ENCODE measurements at places on chromosomes 3 and 15. TPM values are rescaled to one million over a fixed set of nuclear protein-coding genes. Genes with fewer than 3 reads are reported as not detected.

The PIF1 gene
- total RNA-seq, result 2.0 TPM

The UCN2 gene
- not detected for total RNA-seq

The TMEM45A gene
- total RNA-seq, result 3.4 TPM

The STXBP5L gene
- total RNA-seq, result not detected

DNA sequence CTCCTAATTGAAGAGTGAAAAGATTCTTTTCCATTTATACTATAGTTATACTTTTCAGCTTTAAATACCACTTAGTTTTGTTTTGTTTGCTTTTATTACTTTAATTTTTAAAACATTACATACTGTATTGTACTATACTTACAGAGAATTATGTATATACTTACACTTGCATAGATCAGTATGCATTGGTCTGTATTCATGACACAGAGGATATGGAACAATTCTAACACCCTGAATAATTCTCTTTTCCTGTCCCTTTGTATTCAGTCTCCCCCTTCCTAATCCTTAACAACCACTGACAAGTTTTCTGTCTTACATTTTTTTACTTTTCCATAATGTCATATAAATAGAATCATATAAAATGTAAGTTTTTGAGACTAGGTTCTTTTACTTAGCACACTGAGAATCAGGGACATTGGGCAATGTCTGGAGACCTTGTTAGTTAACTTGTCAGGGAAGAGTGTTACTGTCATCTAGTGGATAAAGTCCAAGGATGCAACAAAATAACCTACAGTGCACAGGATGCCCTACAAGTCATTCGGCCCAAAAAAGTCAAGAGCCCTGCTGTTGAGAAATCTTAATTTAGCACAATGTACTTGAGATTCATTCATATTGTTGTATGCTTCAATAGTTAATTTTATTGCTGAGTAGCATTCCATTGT lies 95.7 kb upstream of the MCTP2 start:
- H3K36me3 ChIP-seq, result no peaks in the 10 kb centered on the region
- no peak for DNase-seq
- H3K27me3 ChIP-seq, result no peaks in the 10 kb centered on the region
- no peak overlapping the region for H3K27ac ChIP-seq
- no peaks in the 10 kb centered on the region for H3K4me1 ChIP-seq

DNA sequence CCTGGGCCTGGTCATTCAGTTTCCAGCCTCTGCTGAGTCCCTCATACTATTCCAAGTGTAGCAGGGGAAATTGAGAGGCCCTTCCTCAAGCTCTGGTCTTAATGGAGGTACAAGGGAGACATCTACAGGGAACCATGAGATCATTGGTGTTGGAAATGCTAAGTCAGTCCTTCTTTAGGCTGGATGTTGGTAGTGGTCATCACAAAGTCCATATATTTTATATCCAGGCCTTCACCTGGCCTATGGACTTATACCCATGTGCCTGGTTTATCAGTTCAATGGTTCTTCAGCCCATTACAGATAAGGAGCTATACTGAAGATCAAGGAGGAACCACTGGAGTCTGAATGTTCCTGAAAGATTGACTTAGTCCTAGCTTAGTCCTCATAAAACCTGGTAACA lies 135.0 kb downstream of the STAG1 start:
- H3K4me3 ChIP-seq, result no peak overlapping the region
- H3K27me3 ChIP-seq, result no peaks in the 10 kb centered on the region
- peaks cover 8% of the 10 kb centered on the region for H3K4me1 ChIP-seq
- no peak for DNase-seq

- H3K4me3 ChIP-seq, result no peak overlapping the region
- H3K36me3 ChIP-seq, result no peaks in the 10 kb centered on the region
- no peak for DNase-seq
- H3K27me3 ChIP-seq, result no peaks in the 10 kb centered on the region
- H3K4me1 ChIP-seq, result no peaks in the 10 kb centered on the region
Measured at GRCh38 chr3:101292027-101292426, 28.3 kb downstream of the IMPG2 start.

DNA sequence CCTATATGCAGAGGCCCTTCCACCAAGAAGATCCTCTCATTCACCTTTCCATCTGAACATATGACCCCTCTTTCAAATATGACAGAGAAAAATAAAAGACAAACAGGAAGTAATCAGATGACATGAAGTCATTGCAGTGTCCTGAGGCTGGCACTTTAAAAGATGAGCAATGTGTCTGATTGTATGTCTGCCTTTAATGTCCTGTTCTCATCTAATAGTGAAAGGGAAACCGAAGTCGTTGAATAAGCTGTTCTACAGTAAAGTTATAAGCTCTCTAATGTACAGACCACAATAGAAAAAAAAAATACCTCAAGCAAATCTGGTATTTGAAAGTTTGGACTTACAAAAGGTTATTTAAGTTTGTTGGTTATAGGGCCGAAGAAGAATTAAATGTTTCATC lies 243.0 kb downstream of the CLSTN2 start:
- H3K27ac ChIP-seq, result no peak overlapping the region
- DNase-seq, result no peak
- no peaks in the 10 kb centered on the region for H3K27me3 ChIP-seq
- no peaks in the 10 kb centered on the region for H3K4me1 ChIP-seq
- H3K36me3 ChIP-seq, result no peaks in the 10 kb centered on the region

GRCh38 chr15:83602021-83602420 lies 51.9 kb upstream of the ADAMTSL3 start:
- DNase-seq, result no peak
- H3K36me3 ChIP-seq, result no peaks in the 10 kb centered on the region
- no peak overlapping the region for H3K27ac ChIP-seq
- no peaks in the 10 kb centered on the region for H3K4me1 ChIP-seq
- H3K27me3 ChIP-seq, result no peaks in the 10 kb centered on the region
- no peak overlapping the region for H3K4me3 ChIP-seq

DNA sequence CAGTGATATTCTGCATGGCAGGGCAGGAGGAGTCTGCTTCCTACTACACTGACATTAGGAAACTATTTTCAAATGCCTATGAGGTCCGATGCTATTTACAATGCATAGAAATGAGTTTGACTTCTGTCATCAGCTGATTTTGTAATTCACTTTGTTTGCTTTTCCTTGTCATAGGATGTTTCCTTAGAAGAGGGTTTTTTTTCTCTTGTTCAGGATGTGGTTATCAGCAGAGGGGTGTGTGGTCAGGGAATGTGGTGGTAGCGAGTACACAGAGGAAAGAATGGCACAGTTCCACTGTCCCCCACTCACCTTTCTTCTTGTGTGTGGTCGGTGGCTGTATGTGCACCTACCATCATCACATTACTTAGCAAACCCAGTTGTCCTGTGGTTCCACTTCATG lies 231.5 kb downstream of the LRTM1 start:
- no peak overlapping the region for H3K4me3 ChIP-seq
- H3K36me3 ChIP-seq, result no peaks in the 10 kb centered on the region
- DNase-seq, result no peak
- H3K4me1 ChIP-seq, result no peaks in the 10 kb centered on the region
- no peaks in the 10 kb centered on the region for H3K27me3 ChIP-seq

- DNase-seq, result no peak
- H3K27ac ChIP-seq, result no peak overlapping the region
- no peaks in the 10 kb centered on the region for H3K4me1 ChIP-seq
Measured at GRCh38 chr15:72105111-72105510, 12.8 kb downstream of the MYO9A start.

DNA sequence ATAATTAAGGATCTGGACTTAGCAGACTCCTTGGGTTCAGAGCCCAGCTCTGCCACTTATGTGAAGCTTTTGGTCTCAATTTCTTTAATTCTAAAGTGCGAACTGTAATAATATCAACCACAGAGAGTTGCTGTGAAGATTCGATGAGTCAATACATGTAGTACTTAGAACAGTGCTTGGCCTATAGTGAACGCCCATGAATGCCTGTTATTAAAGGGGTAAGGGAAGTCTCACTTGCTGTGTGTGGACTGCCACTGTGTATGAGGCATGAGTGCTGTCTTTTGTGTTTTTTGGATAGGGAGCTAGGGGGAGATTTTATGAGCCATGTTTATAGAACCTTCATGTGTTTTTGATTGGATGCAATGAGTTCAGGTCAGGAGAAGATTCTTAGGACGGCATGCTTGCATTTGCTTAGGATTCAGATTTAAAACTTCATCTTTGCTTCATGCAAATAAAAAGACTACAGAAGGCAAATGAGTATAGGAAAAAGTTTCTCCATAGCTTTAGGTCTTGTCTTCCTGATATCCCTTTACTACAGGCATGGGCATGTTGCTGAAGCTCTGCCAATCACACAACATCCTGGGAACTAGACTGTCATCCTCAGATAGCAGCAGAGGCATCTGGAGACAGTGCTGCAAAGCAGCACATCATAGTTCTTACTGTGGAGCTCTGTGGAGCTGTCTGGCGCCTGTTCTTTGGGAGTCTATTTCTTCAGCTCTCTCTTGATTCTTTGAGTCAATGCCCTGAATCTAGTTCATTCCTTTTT lies 50.0 kb downstream of the PLS1 start:
- H3K4me3 ChIP-seq, result no peak overlapping the region
- DNase-seq, result no peak
- H3K27ac ChIP-seq, result no peak overlapping the region
- H3K36me3 ChIP-seq, result no peaks in the 10 kb centered on the region

DNA sequence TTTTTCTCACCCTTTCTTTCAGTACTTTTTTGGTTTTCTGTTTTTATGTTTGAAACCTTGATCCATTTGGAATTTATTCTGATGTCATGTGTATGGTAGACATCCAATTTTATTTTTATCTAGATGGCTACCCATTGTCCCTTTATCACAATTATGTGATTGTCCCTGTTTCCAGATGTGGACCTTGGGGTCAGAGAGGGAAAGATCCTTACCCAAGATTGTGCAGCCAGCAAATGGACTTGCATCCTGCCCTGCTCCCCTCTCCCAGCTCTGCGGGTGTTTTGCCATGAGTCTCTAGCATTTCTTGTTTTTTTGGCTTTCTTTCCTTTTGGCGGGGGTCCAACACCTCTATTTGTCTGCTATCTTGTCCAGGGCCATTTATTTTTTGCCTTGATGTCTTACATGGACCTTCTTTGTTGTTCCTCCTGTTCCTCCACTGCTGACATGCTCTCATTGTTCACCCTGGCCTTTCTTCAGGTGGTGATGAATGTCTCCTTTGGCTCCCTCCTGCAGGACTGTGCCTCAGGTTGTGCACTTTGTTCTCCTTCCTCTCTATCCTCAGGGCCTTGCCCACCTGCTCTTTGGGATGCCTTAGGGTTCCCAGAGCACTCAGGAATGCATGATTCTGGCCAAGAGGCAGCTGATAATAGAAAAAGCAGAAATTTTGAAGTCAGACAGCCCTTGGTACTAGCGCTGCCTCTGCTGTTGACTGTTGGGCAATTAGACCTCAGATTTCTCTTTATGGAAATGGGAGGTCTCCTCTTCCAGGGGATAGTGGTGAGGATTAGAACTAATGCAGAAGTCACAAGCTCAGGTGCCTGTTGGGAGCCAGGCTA lies 84.3 kb downstream of the EEFSEC start:
- no peaks in the 10 kb centered on the region for H3K36me3 ChIP-seq
- no peak overlapping the region for H3K4me3 ChIP-seq
- no peaks in the 10 kb centered on the region for H3K27me3 ChIP-seq
- no peak for DNase-seq
- H3K27ac ChIP-seq, result no peak overlapping the region

DNA sequence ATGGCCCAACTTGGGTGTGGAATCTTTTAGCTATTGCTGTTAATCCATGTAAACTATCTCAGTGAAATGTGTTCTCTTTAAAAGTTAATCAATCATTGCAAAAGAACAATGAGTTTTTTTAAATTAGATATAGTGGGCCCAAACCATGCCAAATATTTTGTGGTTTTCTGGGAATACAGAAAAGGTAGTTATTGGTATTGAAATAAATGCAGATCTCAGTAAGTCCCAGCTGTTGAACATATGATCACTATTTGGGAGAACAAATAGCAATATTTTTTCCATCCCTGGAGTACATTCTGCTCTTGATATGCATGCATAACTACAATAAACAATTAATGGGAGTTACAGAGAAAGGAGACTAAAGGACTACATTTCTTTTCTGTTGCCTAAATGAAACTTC lies 36.0 kb upstream of the LEKR1 start:
- no peak for DNase-seq
- H3K4me3 ChIP-seq, result no peak overlapping the region
- H3K27ac ChIP-seq, result no peak overlapping the region
- no peaks in the 10 kb centered on the region for H3K27me3 ChIP-seq

Measured in kidney (tissue), 22 donors.